Esophagus squamous epithelium (tissue), 5 donors: ENCODE measurements at places on chromosomes 2 and 18.

DNA sequence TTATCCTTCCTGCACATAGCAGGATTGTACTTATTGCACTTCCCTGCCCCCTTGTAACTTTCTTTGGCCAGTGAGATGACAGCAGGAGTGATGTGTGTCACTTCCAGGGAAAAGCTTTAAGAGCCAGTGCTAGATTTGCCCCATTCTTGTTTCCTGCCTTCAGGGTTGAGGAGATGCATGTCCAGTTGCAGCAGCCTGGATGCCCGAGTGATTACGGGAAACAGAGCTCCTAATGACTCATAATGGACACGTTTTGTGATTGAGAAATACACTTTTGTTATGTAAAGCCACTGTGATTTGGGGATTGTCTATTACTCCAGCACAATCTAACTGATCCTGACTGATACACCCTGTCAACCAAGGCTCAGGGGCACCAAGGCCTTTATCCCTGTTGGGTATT, 5.0 kb upstream of the TET3 start:
- DNase-seq: no peak

- DNase-seq: no peak
Measured at GRCh38 chr2:62408241-62408677, 97.7 kb downstream of the TMEM17 start.

DNA sequence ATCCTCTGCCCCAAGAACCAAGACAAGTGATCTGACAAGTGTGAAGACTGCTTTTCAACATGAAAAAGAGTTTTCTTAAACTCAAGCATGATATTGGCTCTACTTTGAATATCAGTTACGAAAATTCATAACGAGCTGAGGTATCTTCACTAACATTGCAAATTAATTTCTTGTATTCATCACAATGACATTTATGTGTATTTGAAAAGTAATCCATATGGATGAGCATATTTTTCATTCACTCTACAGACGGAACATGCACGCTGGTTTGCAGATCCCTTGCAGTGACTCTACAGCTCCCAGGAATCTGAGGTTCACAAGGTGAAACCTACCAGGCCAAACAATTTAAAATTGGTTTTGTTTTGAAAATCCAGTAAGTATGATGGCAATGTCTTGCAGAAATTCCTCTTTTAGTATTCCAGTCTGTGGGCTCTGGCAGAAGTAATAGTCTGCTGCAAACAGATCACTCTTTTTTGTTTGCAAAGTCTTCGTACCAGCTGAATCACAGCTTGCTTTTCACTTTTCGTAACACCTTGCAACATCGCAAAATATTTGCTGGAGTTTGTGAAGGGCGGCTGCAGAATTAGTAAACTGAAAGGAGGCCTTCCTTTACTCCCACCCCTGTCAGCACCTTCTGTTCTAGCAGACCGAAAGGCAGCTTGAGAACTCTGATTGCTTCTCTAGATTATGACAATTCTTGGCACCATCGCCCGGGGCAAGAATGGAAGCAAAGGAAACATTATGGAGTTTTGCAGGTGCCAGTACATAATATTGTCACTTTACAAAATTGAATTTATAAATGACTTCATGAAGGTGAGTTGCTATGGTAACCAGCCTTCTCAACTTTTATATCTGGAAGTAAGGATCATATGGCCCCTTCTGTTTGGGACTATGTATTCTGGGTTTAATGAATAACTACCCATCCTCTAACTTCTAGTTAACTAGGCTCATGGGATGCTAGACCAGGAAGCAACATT, 168.7 kb downstream of the TMEM247 start:
- no peak for DNase-seq

DNA sequence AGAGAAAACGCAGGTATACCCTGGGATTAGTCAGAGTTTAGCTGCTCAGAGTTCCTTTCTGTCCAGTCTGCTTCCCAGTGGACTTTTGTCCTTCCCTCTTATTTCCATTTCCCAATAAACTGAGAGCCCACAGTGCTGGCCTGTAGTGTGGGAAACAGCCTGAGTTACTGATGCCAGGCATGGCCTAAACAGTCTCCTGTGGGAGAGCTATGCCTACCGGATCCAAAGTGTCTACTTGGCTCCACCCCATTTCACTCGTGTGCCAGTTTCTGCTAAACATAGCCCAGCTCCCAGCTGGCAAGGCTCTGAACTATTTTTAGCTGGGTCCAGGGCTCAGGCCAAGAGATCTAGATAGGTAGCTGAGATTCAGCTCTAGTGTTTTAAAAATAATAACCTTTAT, 15.6 kb upstream of the PPP1CB start:
- no peak for DNase-seq

- DNase-seq: no peak
Measured at GRCh38 chr2:22485486-22485885, 899.5 kb upstream of the KLHL29 start.

DNA sequence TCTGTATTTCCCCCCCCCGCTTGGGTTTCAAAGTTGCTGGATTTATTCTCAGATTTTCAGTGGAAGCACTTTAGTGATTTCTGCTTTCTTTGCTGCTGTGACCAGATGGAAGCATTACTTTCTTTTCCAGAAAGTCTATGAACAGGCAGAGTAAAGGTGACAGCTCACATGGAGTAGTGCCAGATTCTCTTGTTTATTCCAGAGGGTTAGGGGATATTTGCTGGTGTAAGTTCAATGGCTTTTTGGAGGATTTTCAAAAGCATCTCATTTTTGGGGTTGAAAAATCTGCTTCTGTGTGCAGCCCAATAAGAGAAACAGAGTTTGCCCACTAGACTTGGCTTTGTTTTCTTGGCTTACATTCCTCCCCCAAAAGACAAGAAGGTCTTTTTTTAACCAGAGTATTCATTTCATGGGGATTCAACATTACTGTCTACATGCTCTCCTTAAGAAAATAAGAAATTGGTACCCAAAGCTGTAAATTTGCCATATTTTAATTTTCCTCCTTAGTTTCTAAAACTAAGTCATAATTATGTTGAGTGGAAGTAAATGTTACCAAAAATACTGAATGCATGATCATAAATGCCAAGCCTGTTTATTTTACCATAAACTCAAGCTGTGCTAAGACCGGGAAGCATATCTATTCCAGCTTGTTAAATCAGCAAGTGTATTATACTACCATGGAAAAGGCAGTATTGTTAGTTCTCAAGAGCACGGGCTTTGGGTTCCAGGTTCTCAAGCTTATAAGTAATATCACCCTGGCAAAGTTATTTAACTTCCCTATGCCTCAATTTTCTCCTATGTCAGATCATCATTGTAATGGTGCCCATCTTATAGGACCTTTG, 557.2 kb downstream of the CPS1 start:
- no peak for DNase-seq

- no peak for DNase-seq
Measured at GRCh38 chr2:10486601-10487079, 38.5 kb upstream of the ODC1 start.

GRCh38 chr2:96345438-96345837, 9.9 kb downstream of the NCAPH start:
- DNase-seq: no peak

- no peak for DNase-seq
Measured at GRCh38 chr2:45401431-45401922, 209.6 kb downstream of the SRBD1 start.

DNA sequence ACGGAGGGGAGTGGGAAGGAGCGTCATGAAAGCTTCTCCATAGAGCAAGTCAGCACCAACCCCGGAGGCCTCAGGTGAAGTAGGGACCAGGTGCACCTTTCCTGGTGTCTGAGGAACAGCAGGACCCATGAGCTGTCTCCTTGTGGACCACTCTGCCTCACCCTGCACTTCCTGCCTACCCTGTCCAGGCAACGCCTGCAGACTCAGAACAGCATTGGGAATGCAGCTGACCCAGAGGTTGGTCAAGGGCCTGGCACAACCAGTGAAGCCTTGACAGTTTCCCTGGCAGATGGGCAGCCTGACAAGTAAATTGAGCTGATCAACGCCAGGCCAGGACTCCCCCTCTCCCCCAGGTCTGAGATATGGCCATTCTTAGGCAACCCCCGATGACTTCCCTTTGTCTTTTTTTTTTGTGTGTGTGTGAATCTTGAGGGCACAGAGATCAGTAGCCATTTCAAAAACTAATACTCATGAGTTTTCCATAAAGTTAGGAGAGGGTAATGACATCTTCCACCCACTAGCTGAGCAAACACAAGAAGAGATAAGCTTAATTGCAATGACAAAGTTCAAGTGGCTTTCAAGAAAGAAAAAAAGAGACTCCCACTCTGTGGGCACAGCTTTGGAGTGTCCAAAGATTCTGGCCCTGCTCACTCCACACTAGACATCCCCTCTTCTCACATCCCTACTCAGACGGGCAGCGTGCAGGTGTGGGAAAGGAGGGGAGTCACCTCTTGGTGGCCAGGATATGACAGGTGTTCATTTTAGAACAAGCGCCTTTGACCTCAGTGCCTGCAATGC, 3.5 kb upstream of the FABP1 start:
- DNase-seq: no peak

DNA sequence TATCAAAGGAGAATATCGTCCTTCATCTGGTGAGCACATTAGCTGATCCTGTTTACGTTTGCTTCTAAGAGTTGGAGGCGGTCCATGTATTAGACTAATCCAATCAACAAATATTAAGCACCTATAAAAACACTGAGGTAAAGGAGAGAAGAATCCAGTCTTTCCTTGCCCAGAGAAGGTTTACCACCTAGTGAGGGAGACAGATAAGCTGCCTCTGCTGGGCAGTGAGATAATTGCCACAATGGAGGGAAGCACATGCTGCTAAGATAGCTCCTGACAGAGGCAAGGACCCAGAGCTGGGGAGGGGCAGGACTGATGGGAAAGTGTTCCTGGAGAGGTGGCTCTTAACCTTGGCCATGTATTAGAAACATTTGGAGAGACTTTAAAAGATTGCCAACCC, 36.7 kb upstream of the ST8SIA5 start:
- no peak for DNase-seq

DNA sequence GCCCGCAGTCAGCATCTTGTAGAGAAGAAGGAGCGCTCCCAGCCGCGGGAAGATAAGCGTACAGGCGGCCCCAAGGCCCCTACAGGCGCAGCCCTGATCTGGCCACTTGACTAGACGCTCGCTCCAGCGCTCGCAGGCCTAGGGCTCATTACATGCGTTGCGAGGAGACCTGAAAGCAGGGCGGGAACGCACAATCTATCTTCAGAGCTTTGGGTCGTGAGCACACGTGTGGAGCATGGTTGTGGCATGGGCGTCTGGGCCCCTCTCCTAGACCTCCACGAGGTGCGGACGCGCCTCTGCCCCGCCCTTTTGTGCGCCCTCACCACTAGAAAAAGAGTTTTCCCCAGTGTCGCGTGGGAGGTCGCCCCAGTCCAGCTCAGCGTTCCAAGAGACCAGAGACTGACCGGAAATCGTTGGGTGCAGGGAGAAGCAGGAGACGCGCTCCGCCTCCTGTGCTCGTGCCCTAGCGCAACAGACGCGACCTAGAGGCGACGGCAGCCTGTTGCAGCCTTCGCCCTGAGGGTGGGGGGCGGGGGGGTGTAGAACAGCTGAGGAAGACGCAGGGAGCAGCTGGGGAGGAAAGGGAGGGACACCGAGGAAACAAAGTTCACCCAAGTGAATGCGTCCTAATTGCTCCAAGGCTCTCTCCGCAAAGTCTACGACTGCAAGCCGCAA, 12.6 kb downstream of the NR4A2 start:
- DNase-seq: no peak

- DNase-seq: no peak
Measured at GRCh38 chr18:59672235-59672711, 24.9 kb downstream of the CCBE1 start.

DNA sequence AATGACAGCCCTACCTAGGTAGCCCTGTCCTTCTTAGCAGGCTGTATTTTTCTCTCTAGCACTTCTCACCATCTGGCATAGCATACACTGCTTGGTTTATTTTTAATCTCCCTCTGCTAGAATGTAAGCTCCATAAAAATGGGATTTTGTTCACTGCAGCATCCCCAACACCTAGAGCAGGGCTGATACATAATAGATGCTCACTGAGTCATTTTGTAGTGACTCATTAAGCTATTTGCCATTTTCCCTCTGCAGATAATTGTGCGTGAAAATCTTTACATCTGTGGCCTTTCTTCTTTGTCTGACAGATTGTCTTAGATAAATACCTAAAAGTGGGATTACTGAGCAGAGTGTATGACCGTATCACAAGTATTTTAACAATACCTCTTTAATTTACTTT, 82.5 kb downstream of the CERS6 start:
- no peak for DNase-seq

DNA sequence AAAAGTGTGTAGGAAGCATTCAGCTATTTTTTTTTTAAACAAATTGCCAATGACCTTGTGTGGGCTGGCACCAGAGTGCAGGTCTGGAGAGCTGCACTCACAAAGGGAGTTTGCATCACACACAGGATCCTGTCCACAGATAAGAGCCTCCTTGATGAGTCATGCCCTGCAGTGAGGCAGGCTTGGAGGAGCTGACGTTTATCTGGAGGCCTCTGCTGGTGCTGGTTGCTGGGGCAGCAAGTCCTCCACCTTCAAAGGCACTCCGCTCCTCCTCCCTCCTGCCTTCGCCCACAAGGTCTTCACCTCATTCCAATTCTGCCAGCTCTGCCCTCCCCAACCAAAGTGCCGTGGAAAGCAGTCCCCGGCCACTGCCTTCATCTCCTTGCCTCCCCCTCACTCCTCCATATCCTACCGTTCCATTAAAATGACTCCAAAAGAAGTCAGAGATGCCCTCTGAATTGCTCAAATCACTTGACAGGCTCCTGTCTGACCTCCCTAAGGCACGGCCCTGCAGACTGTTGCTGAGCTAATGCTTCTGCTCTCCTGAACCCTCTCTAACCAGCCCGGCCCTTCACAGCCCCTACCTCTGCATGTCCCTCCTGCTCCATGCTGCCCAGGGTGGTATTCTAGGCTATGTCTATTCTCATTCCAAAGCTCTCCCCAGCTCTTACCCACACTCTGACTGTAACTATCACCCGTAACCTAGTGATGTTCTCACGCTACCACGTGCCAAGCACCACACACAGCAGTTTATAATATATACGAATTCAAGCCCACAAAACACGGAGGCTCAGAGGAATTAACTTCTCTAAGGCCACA, 30.9 kb downstream of the LONRF2 start:
- DNase-seq: no peak

DNA sequence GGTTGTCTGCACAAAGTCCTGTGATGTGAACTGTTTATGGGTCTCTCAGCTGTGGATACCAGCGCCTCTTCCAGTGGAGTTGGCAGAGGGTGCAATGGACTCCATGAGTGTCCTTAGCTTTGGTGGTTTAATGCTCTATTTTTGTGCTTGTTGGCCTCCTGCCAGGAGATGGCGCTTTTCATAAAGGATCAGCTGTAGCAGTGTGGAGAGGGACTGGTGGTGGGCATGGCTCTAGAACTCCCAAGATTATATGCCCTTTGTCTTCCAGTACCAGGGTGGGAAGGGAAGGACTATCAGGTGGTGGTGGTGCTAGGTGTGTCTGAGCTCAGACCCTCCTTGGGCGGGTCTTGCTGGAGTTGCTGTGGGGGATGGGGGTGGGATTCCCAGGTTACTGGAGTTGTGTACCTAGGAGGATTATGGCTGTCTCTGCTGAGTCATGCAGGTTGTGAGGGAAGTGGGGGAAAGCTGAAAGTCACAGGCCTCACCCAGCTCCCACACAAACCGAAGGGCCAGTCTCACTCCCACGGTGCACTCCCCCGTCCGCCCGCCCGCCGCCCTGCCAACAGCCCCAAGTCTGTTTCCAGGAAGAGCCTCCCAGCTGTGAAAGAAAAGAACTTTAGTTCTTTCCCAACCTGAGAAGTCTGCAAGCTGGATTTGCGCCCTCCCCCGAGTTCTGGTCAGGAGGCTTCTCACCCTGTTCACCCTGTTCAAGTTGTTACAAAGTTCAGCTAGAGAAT, 108.1 kb downstream of the MARCO start:
- DNase-seq: no peak

- DNase-seq: peak; percentile 22
Measured at GRCh38 chr2:70094978-70095719, 7.9 kb downstream of the PCBP1 start.
